ENCODE measurements at places on chromosomes 3 and 15.

GRCh38 chr15:91068436-91068835, 31.6 kb upstream of the SV2B start:
- no peak for DNase-seq

- DNase-seq = no peak
Observed at GRCh38 chr3:20056725-20057611, 16.7 kb downstream of the KAT2B start.

GRCh38 chr3:33791477-33792166, 6.8 kb upstream of the PDCD6IP start:
- peak; percentile 31 for DNase-seq

GRCh38 chr15:27574541-27575054, 524.5 kb downstream of the OCA2 start:
- DNase-seq = no peak

DNA sequence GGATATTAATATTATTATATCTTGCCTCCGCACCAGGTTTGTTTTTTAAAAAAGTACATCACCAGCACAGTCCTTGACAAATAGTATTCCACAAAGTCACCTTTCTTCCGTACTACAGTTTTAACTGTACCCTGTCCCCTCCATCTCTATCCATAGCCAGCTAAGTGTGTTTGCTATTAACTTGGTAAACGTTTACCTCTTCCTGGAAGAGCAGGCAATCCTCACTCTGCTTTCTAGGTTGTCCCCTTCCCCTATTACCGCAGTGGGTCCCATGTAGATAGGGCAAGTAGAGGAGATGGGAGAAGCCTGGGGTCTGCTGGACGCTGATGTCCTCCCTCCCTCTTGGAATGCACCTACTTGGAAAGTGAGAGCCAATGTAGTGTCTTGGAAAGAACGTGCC, 83.9 kb upstream of the ETV5 start:
- DNase-seq = no peak

DNA sequence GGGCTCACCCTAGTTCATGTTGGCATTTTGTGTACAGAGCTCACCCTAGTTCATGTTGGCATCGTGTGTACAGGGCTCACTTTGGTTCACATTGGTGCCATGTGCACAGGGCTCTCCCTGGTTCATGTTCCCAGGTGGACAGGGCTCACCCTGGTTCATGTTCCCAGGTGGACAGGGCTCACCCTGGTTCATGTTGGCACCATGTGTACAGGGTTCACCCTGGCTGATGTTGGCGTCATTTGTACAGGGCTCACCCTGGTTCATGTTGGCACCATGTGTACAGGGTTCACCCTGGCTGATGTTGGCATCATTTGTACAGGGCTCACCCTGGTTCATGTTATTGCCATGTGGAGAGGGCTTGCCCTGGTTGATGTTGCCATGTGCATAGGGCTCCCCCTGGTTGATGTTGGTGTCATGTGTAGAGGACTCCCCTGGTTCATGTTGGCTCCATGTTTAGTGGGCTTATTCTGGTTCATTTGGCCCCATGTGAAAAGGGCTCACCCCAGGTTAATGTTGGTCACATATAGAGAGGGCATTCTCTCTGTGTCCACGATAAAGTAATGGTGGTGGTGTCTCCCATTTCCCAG, 31.7 kb upstream of the NR2C2 start:
- DNase-seq = no peak

GRCh38 chr3:9013782-9014563, 50.7 kb upstream of the RAD18 start:
- no peak for DNase-seq

- DNase-seq = no peak
Observed at GRCh38 chr3:128280481-128281052, 127.3 kb downstream of the EEFSEC start.

GRCh38 chr3:72487946-72488737, 360.1 kb downstream of the SHQ1 start:
- no peak for DNase-seq

- DNase-seq = no peak
Observed at GRCh38 chr3:186988806-186989205, 58.5 kb downstream of the ST6GAL1 start.

GRCh38 chr3:100041328-100041749, 73.0 kb downstream of the FILIP1L start:
- no peak for DNase-seq

DNA sequence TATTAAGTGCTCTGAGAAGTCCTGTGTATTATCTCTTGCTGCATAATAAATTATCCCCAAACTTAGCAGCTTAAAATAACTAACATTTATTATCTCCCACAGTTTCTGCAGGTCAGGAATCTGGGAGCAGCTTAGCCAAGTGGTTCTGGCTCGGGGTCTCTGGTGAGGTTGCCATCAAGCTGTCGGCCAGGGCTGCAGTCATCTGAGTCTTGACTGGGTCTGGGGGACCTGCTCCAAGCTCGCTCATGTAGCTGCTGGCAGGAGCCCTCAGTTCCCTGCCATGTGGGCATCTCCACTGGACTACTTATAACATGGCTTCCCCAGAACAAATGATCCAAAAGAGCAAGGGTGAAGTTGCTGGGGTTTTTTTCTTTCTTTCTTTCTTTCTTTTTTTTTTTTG, 80.7 kb downstream of the SMAD6 start:
- DNase-seq = no peak
